ENCODE measurements at places on chromosomes 13 and 19. TPM values are rescaled to one million over a fixed set of nuclear protein-coding genes. Genes with fewer than 3 reads are reported as not detected.

DNA sequence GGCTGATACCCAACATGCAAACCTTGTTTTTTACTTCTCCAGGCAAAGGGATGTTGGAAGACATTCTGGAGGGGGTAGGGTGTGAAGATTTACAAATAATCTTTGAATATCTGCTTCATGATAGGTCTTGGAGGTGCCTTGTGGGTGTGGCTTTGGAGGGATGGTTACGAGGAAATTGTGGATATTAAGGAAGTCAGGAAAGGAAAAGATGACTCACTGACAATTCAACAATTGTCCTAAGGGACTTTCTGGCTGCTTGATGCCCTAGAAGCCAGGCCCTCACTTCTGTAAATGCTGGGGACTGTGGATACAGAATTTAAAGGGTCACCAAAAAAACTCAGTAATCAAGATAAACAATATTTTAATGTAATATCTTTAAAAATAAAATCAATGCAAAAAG, 37.4 kb upstream of the ZNF527 start:
- DNase-seq, result peak; percentile 54

DNA sequence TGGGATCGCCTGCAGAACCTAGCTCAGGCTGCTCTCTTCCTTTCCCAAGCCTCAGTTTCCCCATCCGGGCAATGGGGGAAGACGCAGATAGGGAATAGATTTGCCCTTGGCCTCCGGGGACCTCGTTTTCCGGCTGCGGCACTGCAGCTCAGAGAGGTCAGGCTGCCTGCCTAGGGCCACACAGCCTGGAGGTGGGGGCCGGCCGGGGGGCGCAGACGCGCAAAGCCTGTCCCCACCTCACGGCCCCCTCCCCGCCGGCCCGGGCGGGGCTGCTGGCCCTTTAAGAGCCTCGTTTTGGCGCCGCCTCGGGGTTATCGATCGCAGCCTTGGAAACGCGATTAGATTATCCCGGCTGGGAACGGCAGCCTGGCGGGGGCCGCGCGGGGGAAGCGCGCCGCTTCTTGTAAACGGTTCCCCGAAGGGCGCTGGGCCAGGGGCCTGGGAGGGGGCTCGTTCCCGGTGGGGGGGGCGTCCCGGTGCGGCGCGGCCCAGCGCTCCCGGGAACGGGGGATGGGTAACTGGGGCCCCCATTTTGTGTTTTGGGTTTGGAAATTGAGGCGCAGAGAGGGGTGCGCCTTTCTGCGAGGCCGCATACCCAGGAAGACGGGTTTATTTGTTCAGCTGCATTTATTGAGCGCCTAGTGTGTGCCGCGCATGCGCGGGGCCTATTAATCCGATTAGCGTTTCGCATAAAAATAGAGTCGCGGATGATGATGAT, 23.4 kb upstream of the TCF3 start:
- no peak for DNase-seq

Gene SIGLEC8
- total RNA-seq, result not detected

- DNase-seq, result peak; percentile 69
These were observed 365.0 kb upstream of the NBEA start for GRCh38 chr13:34577051-34577450.

DNA sequence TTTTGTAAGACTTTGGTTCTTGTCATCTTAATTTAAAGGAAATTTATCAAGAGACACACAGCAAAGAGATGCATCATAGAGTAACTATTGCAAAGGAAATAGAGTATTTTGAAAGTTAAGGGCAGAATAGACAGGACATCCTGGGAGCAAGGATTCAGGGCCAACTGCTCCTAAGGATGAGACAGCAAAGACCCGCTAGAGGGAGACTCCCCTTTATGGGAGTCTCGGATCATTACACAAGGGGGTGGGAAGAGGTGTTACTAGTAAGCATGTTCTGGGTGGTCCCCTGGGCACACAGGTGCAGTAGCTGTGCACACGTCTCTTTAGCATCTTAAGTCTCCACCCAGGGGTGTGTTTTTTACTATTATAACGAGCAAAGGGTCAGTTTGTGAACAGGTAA, 9.6 kb downstream of the ZSCAN5C start:
- DNase-seq, result no peak

DNA sequence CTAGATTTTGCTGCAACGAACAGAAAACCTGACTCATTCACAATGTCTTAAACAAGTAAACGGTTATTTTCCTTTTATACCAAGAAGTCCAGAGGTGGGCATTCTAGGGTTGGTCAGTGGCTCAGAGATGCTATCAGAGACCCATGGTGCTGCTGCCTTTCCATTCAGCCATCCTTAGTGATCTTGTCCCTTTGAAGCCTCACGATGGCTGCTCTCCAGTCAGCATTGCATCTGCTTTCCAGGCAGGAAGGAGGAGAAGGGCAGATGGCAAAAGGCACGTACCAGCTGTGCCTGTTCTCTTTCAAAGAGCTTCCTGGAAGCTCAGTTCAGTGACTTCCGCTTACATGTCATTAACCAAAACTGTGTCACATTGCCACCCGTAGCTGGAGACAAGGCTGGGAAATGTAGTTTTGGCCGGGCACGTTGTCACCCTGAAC, 30.1 kb downstream of the WDFY2 start:
- peak; percentile 74 for DNase-seq

DNA sequence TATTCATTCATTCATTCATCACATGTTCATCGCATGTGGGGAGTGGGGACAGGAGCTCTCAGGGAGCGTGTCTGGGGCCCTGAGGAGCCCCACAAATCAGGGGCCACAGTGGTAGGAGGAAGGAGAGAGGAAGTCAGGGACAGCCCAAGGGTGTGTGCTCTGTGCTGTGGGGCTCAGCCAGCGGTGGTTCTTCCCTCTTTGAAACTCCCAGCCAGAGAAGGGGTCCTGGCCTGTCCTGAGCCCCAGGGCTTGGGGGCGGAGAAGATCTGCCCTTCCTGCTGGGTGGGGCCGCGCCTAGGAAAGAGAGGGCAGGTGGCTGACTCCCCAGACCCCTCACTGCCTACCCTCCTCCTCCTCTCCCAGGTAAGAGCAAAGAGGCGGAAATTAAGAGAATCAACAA, 14.6 kb downstream of the AP2A1 start:
- DNase-seq, result no peak

Gene ATP1A3
- 0.10 TPM for total RNA-seq

- no peak for DNase-seq
These were observed 610.2 kb downstream of the SLITRK1 start for GRCh38 chr13:83272076-83272475.

Gene KCNK6
- total RNA-seq, result 0.12 TPM

Gene ATG4D
- 16.3 TPM for total RNA-seq

DNA sequence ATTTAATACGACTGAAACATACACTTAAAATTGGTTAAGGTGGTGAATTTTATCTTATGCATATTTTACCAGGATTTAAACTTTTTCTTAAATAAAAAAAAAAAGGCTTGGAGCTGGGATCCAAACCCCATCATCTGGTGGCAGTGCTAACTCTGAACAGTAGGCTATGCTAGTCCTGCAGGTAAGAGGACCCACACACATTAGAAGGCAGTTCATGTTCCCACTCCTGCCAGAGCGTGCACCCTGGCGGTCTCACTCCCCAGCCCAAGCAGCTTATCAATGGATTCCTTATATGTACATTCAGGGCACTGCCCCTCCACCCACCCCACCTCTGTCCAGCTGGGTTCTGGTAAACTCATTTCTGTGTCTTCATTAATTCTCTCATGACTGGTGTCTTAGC, 31.3 kb upstream of the CEBPA start:
- no peak for DNase-seq

GRCh38 chr19:55345818-55346724, 6.4 kb downstream of the KMT5C start:
- DNase-seq, result no peak

GRCh38 chr13:49329831-49330545, 82.3 kb downstream of the CDADC1 start:
- DNase-seq, result no peak

DNA sequence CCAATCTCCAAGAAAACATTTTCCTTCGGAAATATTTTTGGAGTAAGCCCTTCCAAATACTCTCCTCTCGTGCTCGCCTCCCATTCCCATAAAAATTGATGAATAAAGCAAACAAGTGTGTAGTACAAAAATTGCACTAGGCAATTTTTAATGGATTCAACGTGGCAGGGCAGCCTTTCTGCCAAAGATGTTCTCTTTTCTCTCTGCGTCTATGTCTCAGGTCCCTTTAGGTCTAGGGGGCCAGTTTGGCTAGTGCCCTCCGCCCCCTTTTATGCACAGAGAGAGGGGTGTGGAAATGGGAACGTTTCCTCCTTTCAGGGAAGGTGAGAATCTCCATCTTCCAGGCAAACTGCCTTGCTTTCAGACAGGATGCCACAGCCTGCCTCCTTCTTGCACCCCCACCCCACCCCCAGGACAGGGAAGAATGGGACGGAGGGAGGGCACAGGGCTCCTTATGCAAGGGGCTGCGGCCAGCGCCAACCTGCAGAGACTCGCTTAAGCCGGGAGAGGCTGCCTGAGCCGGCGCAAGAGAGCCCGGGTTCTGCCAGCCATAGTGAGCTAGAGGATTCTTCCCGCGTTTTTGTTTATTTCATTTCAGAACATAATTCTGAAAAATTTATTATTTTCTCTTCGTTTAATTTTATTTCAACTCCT, 2.7 kb upstream of the ZIC2 start:
- DNase-seq, result no peak

Gene CCDC70
- not detected for total RNA-seq

- DNase-seq, result no peak
These were observed 20.6 kb upstream of the PCDH8 start for GRCh38 chr13:52869050-52869449.

DNA sequence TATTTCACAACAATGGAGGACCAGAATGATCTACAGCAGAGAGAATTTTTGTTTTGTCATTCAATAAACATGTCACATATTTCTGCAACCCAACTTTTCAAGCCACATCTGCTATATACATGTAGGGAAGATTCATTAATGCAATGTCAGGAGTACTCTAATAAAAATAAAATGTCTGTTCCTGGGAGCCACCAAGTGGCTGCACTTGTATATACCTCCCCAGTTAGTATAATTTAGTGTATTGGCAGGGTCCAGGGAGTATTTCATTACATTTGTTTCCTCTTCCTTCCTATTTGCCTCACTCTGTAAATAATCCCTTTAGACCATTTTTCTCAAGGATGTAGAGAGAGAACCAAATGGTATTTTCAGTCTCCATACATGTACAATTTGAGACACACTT, 1169.0 kb downstream of the DIAPH3 start:
- DNase-seq, result no peak

Gene HIF3A
- not detected for total RNA-seq

Gene ELANE
- not detected for total RNA-seq

- no peak for DNase-seq
These were observed 7.5 kb upstream of the LRP3 start for GRCh38 chr19:33186431-33187182.

Gene SPC24
- total RNA-seq, result 57.7 TPM

- DNase-seq, result no peak
These were observed 77.7 kb downstream of the LRRC63 start for GRCh38 chr13:46289260-46289955.

DNA sequence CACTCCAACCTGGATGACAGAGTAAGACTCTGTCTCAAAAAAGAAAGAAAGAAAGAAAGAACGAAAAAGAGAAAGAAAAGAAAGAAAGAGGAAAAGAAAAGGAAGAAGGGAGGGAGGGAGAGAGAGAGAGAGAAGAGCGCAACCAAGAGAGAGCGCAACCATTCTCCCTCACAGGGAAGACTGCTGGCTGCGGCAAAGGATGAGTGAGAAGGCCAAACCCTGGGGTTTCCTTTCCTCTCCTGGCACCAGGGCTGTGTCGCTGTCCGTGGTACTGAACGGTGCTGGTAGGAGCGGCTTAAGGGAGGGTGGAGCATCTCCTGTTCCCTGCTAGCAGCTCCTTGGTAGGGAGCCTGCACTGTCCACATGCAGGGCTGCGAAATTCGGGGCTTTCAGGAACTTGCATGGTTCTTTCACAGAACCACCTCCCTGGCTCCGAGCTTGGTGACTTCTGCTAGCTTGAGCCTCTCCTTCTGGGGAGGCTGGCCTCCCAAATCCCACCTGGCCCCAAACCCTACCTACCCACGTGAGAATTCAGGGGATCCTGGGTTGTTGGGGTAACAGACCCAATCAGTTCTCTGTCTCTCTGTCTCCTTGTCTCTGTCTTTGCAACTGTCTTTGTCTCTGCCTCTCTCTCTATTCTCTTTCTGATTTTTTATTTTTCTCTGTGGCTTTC, 51.1 kb upstream of the ZNRF4 start:
- DNase-seq, result peak; percentile 84

- peak; percentile 73 for DNase-seq
These were observed 28.4 kb upstream of the ZNF681 start for GRCh38 chr19:23787106-23787505.

DNA sequence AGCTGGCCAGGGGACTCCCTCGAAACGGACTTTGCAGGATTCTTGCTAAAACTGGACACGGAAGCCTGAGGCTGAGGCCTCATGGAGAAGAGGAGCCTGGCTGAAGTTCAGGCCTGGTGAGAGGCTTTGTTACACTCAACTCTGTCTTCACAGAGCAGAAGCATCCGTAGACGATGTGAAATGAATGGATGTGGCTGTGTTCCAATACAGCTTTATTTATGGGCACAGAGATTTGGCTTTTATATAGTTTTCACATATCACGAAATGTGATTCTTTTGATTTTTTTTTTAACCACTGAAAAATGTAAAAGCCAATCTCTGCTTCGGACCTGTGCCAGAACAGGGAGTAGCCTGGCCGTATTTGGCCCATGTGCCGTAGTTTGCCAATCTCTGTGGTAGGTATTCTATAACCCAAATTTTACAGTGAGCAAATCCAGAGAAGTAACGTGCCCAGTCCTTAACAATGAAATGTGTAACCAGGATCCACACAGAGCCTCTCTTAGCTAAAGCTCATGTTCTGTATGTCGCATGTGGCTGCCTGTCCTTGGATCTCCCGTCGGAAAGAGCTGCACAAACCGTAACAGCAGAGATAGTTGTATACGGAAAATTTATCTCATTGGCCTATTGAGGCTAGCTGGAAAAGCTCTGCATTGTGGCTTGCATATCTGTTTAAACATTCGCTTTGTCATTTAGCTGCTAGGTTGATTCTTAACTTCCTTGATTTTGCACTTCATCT, 171.6 kb upstream of the RNF113B start:
- no peak for DNase-seq

Gene USHBP1
- total RNA-seq, result not detected

- no peak for DNase-seq
These were observed 18.6 kb downstream of the DEDD2 start for GRCh38 chr19:42198676-42199439.

DNA sequence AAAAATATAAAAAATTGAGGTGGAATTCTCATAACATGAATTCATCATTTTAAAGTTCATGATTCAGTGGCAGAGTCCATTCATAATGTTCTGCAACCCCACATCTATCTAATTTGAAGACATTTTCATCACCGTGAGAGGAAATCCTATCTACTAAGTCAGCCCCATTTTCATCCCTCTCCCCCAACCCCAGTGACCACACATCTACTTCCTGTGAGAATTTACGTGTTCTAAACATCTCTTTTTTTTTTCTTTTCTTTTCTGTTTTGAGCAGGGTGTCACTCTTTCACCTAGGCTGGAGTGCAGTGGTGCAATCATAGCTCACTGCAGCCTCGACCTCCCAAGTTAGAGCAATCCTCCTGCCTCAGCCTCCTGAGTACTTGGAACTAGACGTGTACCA, 17.5 kb downstream of the ATCAY start:
- DNase-seq, result no peak

DNA sequence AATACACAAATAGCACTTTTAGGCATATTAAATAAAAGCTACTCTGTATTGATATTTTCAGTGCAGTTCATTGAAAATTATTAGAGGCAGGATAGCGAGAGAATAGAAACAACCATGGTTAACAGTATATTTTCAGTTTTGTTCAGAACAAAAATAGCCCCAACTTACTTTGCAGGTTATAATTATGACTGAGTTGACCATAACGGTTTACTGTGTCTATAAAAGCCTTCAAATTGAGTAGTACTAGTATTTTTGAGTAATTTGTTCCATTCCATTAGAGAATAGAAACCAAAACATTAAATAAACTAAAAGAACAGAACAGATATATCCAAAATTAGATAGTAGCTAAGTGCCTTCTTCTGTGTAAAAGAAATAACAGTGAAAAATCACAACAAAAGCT, 1108.4 kb upstream of the PCDH20 start:
- no peak for DNase-seq

Data from RPMI7951 (cell line).